NCI-H2029 treated with DMSO at 0.1 percent for 48 hours (cell line): ENCODE measurements at places on chromosomes 16 and 17.
A peak's percentile ranks its signal among the peaks of the same experiment; 100 is the strongest.

- no peak for DNase-seq
Measured at GRCh38 chr17:13741744-13742143, 140.0 kb upstream of the HS3ST3A1 start.

- DNase-seq = no peak
Measured at GRCh38 chr17:56681561-56682266, 88.2 kb downstream of the NOG start.

GRCh38 chr17:17693253-17694168 is 12.3 kb downstream of the RAI1 start:
- DNase-seq = peak; percentile 70

DNA sequence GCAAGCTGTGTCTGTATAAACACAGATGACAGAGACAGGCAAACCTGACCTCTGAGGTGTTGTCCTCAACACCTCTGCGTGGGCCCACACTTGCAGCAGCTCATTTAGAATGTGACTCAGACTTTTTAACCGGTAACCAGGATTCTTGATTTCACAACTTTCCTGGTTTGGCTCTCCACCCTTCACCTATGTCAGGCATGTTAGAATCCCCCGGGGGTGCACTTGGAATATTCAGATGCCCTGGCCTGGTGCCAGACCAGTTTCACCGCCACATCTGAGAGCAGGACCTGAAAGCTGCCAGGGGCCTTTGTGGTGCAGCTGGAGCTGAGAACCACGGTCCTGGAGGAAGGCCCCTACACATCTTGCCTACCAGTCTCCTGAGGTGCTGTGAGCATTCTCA is 4.8 kb downstream of the DHODH start:
- no peak for DNase-seq

- DNase-seq = no peak
Measured at GRCh38 chr16:3589991-3590701, 12.9 kb upstream of the NLRC3 start.

DNA sequence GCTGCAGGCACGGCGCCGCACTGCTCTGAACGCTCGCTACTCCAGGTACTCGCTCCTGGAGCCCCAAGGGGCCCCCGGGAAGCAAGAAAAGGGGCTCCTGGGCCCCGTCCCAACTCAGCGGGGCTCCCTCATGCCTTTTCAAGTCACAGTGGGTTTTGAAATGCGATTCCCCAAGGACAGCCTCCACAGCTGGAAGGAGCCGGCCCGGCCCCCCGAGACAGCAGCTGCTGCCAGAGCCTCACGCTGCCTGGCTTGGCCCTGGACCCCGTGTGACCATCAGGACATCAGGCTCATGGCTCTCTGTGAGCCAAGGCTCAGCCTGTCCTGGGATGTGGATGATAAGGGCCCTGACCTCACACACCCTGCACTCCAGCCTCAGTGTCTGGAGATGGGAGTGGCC is 80.6 kb downstream of the LMF1 start:
- no peak for DNase-seq

DNA sequence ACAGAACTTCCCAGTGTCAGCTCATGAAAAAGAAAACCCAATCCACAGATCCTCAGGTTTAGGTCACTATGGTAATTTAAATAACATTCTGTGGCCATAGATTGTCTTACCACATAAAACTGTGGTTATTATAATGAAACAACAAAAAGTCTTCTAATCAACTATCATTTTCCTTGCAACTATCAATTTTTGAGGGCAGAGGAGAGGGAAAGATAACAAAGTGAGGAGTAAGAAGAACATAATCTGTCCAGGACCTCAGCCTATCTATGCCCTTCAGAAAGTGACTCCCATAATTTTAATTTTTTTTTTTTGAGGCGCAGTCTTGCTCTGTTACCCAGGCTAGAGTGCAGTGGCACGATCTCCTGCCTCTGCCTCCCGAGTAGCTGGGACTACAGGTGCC is 4.0 kb upstream of the GGNBP2 start:
- no peak for DNase-seq

GRCh38 chr17:51056813-51057510 is 63.7 kb downstream of the SPAG9 start:
- DNase-seq = no peak

- no peak for DNase-seq
Measured at GRCh38 chr17:72056727-72057290, 64.0 kb upstream of the SOX9 start.

DNA sequence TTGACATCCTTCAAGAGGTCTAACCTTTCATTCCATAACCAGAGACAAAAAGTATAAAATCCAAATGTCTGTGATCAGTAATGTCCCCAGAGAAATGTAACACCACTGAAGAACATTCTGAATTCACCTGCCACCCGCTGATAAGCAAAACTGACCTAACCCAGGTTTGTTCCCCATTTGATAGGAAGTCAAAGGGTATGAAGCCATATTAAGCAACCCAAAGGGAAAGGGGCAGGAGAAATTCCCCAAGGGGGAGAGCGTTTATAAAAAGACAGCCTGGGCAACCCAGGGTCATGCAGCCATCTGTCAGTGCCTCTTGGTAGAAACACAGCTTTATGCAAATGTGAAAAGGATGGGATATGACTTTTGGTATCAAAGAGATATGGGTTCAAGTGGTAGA is 30.7 kb upstream of the PIK3R6 start:
- no peak for DNase-seq

- no peak for DNase-seq
Measured at GRCh38 chr16:64469906-64470702, 651.8 kb downstream of the CDH11 start.

DNA sequence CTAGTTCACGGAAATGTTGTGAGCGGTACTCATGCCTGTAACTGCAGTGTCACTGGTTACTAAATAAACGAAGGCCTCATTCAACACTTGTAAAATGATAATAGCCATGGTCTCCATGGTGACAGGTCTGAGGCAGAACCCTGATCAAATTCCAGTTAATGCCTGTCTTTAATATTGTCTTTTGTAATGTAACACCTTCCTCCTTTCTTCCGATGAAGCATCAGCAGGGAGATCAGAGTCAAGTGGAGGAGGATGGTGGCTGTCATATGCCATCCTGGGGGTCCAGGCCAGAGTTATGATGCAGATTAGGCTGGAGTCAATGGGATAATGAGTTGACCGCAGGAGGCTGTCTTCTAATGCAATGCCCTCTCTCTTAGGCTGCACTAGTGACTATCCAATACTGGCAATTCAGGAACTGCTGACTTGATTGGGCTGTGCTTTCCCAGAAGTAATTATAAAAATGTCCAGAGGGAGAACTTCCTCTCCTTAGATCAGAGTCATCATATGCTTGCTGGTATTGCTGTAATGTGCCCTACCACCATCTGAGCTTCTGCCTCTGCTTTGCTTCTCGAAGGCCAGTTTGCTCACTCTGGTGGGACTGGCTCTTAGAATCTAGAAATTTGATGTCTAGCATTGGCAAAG is 419.1 kb downstream of the CA10 start:
- peak; percentile 75 for DNase-seq

GRCh38 chr16:71854369-71854948 is 8.7 kb downstream of the ATXN1L start:
- DNase-seq = no peak

DNA sequence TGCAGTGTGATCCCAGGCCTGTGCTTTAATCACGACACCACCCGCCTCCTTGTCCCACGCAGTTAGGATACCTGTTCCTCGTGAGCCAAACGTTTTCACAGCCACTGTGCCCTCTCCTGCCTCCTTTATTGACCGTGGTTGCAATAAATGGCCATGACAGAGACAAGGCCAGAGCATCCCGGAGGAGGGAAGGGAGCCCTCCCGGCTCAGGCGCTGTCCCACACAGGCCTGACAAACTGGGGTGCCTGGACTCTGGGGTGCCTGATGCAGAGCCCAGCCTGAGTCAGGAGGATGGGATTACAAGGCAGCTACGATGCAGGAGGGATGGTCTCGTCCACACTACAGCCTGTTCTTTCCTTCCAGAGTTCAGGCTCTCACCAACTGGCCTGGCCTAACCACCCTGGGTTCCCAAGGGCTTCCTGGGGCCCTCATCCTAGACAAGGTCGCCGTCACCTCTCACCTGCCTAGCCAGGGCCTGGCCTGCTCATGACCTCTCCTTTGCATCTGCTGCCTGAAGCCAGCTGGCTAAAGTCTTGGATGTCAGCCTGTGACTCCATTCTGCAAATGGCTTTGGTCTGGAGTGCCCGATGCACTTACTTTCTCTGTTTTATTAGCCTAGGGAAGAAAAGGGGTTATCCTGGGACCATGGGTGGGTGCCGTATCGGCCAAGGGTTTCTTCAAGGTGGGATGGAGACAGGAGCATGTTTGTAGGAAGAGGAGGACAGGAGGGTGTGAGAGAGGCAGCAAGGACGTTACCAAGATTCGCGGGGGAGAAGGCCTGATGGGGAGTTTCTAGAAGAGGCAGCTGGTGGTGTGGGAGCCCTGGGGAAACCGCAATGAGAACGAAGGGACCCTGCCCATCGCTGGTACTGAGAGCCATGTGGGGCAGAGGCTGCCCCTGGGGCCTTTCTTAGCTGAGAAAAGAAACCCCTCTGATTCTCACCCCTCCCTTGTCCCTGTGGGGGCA is 234.3 kb upstream of the TNRC6C start:
- DNase-seq = no peak

DNA sequence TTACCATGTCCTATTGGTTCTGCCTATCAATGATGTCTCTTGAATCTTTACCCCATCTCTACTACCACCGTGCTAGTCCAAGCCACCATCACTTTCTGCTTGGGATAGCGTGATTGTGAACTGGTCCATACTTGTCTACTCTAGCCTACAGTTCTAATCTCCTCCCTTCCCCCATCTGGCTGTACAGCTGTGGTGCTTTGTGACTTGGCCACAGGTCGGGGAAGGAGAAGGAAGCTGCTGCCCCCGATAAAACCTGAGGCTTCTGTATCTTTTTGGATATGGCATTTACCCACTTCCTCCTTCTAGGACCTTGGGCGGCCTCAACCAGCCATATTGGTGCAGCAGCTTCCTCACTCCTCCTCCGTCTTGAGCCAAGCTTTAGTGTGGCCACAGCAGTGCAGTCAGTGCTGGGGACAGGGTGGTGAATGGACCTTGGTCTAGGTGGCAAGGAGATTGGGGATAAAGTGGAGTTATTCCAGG is 314 bp upstream of the ITGA2B start:
- DNase-seq = no peak

DNA sequence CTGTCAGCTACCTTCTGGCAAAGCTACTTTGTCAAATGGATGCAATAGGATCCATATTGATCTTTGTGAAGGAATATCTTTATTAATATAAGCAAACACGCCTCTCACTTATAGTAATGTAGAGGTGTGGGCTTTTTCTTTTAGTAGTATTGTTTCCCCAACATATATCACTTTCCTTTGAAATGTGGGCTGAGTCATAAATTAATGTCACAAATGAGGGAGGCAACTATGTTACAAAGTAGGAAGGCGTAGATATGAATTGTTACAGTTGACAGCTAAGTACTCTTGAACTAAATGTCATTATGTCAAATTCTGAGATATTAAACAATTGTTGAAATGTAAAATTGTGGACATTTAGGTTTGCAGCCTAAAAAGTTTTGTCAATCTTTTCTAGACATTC is 2.6 kb upstream of the PPM1E start:
- DNase-seq = no peak

DNA sequence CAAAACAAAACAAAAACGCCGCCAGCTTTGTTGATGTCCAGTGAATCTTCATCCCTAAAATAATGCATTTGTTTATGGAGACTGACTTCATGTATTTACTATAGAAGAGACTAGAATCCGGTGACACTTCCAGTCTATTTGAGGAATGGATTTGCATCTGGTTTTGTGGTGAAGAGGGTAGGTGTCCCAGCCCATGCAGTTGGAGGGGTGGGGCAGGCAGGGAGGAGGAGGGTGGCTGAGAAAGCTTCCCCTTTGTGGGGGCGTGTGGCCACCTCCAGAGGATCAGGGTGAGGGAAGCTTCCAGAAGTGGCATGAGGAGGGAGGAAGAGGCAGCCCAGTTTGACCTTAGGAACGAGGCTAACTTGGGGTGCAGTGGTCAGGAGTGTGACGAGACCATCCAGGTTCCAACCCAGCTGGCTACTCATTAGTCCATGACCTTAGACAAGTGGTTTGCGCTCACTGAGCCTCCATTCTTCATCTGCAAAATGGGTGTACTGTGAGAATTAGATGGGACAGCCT is 69.5 kb downstream of the CMIP start:
- no peak for DNase-seq

DNA sequence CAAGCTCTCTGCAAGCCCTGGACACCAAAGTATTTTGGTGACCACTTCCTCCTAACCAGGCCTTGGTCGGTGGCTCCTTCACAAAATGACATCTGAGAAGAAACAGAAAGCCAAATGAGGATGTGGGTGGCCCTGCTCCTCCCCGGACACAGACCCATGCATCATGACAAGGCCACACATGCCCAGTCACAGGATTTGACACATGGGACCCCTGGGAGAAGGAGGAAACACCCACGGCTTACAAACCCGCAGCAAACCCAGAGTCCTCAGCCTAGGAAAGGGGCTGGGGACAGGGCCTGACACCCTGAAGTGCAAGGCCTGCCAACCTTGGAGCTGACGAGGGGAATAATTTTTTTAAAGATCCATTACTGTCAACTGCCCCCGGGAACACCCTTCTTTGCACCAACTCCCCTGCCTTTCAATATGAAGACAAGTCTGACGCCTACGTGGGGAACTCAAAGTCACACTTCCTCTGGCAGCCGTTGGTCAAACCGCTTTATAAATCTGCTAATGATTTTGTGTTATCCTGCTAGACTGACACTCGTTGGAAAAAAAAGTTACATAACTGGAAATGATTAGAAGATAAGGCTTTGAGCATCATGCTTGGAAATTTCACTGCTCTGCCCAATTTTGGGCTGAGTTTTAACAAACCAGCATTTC is 41.3 kb downstream of the GAS7 start:
- no peak for DNase-seq

GRCh38 chr17:73224663-73225305 is 31.9 kb downstream of the COG1 start:
- no peak for DNase-seq
